Urinary bladder (tissue), 4 donors: ENCODE measurements at places on chromosomes 5 and 9.

GRCh38 chr5:153130296-153130695 is 360.2 kb upstream of the GRIA1 start:
- no peak for DNase-seq

DNA sequence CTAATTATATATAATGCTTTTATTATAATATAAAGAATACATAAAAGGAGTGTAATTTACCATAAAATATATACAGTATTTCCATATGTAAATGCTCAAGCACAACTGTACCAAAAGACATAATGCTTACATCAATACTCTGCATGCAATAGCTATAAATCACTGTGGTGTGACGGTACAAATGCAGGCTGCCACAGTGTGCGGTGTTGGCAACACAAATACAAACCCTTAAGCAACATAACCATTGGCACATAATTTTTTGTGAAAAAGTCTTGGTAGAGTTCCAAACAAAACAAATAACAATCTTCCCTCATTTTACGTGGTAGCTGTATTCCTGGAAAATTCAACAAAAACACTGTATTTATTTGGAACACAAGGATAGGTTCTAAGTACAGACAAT is 1.9 kb upstream of the SHISAL2B start:
- DNase-seq = no peak

DNA sequence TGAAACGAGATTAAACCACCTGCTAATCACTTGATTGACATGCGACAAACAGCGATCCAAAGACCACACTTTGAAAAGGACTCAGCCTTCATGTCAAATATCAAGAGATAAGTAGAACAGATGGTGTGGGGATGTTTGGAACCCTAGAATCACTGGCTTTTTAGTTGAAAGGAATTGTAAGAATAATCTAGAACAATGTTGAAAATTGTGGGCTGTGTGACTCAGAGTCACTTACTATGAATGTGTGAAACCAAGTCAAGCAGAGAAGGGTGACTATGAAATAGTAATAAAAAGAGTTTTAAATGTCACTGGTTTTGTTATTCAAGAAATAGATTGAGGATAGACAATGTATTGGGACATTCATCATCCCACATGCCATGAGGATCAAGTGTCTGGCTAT is 14.1 kb upstream of the C1QTNF3 start:
- no peak for DNase-seq

DNA sequence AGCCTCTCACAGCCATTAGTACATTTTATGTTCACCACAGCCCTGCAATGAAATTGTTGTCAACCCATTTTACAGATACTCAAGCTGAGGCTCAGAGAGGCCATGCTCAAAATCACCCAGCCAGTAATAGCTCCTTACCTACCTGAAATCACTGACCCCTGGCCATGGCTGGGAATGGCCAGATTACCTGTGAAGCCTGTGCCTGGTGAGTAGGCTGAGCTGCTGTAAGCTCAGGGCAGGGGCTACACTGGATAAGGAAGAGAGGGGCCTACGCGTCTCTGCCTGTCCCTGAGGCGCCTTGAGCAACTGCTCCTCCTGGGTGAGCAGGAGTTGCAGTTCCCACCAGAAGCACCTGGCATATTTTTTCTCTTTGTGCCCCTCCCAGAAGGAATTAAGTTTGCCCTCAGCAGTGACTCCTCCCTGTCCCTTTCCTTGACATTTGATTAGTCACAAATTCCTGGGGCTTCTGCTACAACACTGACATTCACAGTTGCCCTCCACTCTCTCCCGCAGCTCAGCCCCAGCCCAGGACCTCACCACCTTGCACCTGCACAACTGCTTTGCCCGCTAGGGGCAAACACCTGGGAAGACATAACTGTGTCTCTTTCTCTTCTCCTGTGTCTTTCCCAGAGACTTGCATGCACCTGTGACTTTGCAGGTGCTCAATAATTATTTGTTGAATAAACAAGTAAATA is 5.7 kb downstream of the CLTB start:
- DNase-seq = no peak

- no peak for DNase-seq
These were observed 29.0 kb downstream of the PAEP start for GRCh38 chr9:135590486-135591079.

- DNase-seq = peak; percentile 4
These were observed 58.8 kb downstream of the MTRR start for GRCh38 chr5:7927466-7928375.

DNA sequence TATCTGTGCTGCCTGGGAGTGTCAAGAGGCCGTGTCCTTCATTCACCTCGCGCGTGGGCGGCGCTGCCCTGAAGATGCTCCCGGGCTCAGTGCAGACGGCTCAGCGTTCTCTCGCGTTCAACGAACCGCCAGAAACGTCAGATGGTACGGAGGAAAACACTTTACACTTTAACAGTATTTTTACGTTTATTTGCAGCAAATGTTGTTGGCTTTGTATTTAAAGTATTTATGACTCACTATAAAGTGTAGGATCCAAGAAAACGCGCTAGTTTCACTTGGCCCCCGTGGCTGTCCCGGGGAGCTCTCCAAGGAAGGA is 544 bp upstream of the ERCC6L2 start:
- DNase-seq = no peak

DNA sequence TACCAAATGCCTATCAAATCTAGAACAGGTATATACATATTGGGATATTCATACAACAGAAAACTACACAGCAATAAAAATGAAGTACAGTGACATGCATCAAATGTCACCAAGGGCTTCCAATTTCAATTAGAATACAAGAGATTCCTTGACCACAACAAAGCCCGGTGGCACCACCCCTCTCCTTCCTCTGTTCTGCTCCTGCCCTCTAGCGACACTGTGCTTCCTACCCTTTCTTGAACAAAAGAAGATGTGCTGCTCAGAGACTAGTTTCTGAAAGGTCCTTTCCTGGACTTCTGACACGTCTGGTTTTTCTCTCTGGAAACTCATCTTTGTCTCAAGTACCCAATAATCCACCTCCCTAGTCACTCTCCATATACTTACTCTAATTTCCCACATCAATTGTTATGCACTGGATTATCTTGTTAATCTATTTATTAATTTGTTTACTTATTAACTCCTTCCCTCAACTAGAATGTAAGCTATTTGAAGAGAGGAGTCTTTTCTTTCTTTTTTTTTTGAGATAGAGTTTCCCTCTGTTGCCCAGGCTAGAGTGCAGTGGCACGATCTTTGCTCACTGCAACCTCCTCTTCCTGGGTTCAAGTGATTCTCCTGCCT is 70.4 kb upstream of the CTSV start:
- DNase-seq = peak; percentile 5

- no peak for DNase-seq
These were observed 31.2 kb downstream of the PTPN3 start for GRCh38 chr9:109466623-109467590.

GRCh38 chr9:83714329-83714728 is 6.6 kb upstream of the UBQLN1 start:
- DNase-seq = no peak

DNA sequence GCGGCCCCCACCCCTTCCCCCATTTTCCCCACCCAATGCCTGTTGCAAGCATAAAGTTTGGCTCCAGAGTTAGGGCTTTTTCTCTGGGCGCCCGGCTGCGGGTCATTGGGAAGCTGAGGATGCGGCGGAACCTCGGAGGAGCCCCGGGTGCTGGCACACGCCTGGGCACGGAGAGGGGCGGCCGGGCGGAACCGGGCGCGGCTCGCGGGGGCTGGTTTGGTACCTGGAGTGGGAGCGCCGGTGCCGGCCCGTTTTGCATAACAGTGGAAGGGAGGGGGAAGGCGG is 1.2 kb downstream of the PPARGC1B start:
- DNase-seq = no peak

DNA sequence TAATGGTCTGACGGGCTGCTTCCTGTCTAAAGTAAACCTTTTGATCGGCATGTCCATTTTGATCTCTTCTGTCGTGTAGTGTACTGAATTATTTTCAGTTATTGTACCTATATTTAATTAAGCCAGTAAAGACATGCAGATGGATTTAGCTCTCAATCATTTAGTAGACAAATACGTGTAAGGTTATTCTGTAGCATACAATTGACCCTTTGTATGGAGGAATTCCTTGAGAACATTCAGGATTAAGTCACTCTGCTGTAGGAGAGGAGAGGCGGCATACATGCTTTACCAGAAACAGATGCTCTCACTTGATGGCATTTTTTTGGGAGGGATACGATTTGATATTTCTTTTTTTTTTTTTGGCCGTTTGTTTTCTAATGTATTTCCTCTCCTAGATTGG is 141.0 kb downstream of the PBX3 start:
- no peak for DNase-seq

DNA sequence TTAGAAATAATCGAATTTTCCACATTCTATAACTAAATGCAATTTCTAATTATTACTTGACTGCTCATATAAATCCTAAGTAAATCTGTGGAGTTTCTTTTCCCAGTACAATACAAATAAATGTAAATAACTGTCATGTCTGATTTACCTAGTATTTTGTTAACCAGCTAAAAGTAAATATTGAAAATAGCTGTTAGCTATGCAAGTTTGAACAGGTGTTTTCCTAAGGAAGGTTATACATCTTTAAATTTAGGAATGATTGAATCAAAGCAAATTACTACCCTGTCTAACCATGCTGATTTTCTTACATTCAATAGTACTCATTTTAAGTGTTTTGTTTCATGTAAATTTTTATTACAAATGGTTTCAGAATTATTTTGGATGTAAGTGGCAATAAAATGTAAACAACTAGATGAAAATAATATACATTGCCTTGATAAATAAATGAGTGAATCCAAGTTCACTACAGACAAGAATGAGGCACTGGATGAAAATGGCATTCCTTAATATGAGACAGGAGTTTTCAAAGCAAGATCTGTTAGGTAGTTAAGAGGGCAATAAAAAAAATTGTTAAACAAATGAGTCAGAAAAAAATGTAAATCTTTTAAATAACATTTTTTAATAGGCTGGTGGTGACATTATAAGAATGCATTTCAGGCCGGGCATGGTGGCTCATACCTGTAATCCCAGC is 15.8 kb downstream of the MCIDAS start:
- no peak for DNase-seq

DNA sequence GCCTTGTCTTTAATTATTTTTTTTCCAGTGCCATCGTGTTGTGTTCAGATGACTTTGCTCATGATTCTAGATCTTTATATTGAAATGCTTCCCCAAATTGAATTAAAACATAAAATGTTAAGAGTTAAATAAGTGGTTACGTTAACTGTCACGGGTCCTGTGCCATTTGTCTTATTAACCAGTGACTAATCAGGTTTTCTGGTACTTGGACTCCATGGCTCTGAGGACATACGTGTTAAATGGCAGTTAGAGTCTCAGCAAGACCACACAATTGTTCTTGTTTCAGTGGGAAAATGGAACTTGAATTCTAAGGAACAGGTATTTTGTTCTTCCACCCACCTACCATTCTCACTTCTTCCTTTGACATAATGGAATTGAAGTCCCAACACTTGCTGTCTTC is 32.8 kb downstream of the ENTREP1 start:
- no peak for DNase-seq

GRCh38 chr5:145558288-145558687 is 276.9 kb downstream of the PRELID2 start:
- DNase-seq = no peak

DNA sequence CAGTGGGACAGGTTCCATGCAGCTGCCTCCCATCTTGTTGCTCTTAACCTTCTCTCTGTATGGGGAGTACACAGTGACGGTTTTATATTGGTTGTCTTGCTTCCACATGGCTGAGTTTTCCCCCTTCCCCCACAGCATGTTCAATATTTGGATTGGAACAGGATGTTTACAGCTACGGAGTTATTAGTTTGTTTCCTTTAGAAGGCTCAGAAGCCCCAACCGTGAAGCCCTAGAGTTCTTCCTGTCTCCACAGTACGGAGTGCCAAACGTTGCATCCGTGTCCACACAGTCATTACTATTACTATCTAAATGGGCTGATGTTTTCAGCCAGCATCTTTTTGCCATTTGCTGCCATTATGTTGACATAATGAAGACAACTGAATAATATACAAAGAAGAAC is 277.5 kb downstream of the MARCHF11 start:
- no peak for DNase-seq

DNA sequence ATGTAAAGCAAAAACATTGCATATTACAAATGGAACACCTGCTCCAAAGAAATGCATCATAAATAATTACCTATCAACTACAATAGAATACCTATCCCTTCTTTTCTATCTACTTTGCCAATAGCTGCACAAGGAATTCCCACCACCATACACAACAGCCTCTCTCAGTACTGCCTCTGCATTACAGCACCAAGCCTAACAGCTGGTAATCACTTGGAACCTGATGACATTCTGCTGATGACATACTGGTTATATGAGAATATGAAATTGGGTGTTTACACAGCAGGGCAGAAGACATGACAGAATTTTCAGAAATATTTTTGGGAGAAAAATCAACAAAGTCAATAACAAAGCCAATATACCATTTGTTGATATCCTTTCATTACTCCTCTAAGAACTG is 43.2 kb downstream of the PSMB7 start:
- no peak for DNase-seq

DNA sequence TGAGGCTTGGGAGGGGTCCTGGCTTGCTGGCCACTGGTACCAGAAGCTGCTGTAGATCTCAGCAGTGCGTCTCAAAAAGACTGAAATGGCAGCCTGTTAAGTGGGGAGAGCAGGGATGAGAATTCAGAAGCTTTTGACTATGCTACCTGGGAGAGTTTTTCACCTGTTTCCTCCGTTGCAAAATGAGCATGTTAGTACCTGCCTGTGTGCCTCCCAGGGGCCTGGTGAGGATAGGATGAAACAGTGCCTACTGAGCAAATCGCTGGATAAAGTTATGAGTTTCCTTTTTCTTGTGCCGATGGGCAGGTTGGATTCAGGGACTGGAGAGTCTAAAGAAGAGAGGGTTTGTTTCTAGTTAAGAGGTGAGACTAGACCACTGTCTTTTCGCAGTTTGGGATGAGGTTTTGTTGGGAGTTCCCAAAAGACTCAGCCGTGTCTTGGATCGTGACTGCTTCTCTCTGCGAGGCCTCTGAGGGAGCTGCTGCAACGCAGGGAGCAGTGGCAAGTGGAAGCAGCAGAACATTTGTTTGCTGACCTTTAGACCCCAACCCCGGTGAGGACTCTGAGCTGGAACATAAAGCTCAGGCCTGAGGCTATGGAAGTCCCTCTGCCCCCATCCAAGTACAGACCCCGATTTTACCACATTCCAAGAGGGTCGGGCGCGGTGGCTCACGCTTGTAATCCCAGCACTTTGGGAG is 1.4 kb downstream of the RALGPS1 start:
- no peak for DNase-seq

DNA sequence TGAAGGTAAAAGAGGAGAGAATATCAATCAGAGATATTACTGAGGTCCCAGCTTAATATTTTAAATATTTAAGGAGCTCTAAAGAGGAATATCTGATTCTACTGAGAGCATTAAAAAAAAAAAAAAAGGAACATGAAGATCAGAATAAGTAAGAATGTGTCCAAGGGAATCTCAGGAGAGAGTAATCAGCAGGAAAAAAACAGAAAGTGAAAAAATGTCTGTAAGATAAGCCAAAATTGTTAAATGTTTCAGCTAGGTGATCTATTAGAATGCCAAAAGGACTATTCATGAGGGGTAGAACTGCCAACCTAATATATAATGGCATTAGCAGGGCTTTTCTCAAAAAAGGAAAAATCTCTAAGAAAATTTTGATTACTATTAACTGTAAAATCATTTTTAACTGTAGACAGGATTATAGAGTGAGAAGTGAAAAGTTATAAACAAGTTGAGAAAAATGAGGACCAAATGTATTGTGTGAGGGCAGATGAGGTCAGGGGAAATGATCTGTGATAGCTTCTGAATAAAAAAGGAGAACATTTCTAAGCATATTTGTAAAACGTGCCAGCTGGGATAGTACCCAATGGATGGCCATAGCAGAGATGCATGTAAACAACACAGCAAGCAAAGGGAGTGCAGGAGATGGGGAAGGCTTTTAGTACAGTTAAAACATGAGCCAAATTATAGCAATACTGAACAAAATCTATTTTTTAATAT is 9.4 kb upstream of the RHOBTB3 start:
- no peak for DNase-seq
